ENCODE measurements at places on chromosomes 5 and 9. TPM values are rescaled to one million over a fixed set of nuclear protein-coding genes. Genes with fewer than 3 reads are reported as not detected.

The RHOBTB3 gene
- 1.4 TPM for polyA plus RNA-seq

DNA sequence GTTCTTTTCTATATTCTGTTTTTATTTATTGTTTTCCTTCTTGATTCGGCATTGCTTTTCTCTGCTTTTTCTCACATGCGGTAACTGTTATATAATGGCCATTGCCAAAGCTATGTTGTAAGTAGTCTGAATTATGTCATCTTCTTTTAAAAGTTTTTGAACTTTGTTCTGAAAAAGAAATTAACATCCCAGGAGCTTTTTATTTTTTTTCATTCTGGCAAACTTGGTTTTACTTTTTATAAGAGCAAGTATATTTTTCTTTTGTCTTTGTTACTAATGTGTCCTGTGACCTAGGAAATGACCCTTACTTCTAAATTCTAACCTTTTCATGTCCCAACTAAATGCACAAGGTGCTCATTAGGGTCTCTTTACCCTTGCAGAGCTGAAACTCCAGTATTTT lies 26.7 kb upstream of the IZUMO3 start:
- no peak for DNase-seq

The ANKRD34B gene
- not detected for polyA plus RNA-seq

GRCh38 chr9:87642330-87643106 lies 83.4 kb upstream of the CTSL start:
- no peak for DNase-seq

The RANBP6 gene
- polyA plus RNA-seq = 21.7 TPM

GRCh38 chr5:76497986-76498717 lies 95.1 kb downstream of the IQGAP2 start:
- no peak for DNase-seq

The ZFP2 gene
- 0.43 TPM for polyA plus RNA-seq

GRCh38 chr9:137381501-137382443 lies 41.2 kb downstream of the EXD3 start:
- no peak for DNase-seq

DNA sequence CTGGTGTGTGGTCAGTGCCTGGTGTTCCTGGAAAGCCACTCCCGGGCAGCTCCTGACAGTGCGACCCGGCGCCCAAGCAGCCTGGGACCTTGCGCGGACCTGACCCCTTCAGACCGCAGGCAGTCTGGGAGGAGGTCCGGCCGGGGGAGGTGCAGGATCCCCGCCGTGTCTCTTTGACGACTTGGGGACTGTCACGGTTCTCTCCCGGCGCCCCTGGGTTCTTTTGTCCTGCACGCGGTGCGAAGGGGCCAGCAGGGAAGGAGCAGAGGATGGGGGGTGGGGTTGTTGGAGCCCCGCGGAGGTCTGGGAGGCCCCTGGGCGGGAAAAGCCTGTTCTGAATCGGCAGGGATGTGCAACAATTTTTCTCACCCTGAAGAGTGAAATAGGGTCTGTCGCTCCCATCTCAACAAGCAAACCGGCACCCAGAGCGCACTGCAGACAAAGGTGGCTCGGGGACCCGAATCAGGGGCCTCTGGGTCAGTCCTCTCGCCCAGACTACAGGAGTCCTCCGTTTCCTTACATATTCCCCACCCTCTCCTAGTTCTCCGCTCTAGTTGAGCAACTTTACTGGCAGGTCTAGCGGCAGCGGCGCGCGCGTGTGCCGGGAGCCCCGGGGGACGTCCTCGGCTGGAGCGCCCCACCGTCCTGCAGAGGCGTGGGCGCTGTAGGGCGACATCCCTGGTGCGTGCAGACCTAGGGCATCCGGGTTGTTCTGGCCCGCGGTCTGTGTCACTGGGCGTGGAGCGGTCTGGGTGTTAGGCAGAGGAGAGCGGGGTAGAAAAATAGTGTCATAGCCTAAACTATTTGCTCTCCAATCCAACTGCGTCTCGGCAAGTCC lies 1.2 kb downstream of the VCAN start:
- no peak for DNase-seq

The WNT8A gene
- polyA plus RNA-seq = not detected

DNA sequence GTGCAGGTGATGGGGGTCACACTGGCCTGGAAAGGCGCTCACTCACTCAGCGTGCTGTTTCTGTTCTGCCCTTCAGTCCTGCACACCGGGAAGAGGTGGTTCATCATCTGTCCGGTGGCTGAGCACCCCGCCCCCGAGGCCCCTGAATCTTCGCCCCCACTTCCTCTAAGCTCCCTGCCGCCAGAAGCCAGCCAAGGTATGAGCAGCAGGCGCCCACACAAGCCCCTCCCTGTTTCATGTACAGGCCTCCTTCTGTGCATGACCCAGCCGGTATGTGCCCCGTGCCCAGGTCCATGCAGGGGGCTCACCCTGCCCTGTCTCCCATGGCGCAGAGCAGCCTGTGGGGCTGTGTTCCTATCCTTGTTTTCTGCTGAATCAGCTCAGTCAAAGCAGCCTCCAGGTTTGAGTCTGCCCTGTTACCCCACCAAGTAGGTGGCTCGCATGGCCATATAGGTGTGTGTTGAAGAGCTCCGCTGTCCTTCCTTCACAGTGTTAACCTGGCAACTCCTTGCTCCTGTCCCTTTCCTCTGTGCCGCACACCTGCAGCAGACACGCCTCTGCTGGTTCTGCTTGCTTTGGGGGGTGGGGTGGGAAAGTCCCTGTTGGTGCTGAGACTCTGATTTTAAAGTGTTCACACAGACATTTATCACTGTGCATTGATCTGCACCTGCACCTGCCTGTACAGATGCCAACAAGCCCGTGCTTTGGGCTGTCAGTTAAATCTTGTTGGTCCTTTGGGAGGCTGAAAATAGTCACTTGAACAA lies 84.8 kb downstream of the WNK2 start:
- DNase-seq = no peak

The RNF180 gene
- not detected for polyA plus RNA-seq

DNA sequence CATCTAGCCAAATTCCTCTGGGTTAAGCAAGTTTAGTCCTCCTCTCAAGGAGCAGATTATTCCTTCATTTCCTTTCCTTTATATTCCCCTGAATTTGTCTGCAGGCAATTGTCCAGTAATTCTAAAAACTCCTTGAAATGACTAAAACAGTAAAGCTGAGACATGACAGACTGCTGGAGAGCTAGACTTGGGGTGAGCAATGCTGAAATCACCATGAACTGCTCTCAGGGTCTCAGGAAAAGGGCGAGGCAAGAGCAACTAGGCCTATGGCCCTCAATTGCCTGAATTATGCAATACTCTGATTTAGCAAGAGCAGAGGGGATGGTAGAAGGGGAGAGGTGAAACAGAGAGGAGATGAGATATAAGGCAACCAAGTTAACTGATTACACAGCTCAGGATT lies 172.9 kb upstream of the NREP start:
- DNase-seq = no peak

GRCh38 chr5:21693591-21693990 lies 1159.6 kb downstream of the CDH12 start:
- no peak for DNase-seq

DNA sequence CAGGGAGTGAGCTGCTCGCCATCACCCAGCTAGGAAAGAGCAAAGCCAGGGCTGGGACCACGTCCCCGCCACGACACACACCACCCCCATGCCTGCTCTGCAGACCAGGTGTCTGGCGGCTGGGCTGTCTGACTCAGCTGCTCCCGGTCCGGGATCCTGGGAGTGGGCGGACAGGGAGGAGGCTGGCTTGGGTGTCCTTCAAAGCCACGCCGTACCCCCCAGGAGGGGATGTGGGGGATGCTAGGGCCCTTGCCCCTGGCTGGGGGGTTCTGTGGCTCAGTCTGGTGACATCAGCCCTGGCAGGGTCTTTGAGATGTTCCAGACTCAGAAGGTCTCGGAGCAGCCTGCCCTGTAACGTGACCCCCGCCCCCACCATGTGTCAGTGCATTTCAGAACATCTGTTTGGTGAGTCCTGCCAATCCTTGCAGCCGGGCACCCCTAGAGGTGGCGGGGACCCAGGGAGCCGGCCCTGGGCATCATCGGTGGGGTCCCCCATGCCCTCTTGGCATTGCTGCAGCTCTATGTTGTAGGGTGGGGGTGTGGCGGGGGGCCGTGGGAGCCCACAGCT lies 62.3 kb downstream of the HMCN2 start:
- DNase-seq = no peak

The PCDHA4 gene
- polyA plus RNA-seq = not detected

The OLFML2A gene
- polyA plus RNA-seq = not detected

GRCh38 chr5:5050801-5051200 lies 89.3 kb upstream of the ADAMTS16 start:
- DNase-seq = no peak

DNA sequence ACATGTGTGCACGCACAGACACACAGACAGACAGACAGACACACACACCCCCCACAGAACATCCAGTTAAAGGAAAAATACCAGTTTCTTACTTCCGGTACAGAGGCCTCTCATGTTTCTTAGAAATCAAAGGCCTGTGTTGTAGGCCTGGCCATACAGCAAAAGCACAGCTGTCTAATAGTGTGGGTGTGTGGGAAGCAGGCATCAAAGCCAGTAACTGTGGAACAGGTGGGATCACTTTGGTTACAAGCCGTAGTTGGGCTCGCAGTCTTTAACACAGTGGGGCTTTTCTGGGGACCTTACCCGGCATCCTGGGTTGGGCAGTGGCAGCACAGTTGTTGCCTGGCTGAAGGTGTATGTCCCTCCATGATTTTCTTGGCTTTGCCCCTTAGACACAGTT lies 55.2 kb downstream of the FBXL7 start:
- no peak for DNase-seq

DNA sequence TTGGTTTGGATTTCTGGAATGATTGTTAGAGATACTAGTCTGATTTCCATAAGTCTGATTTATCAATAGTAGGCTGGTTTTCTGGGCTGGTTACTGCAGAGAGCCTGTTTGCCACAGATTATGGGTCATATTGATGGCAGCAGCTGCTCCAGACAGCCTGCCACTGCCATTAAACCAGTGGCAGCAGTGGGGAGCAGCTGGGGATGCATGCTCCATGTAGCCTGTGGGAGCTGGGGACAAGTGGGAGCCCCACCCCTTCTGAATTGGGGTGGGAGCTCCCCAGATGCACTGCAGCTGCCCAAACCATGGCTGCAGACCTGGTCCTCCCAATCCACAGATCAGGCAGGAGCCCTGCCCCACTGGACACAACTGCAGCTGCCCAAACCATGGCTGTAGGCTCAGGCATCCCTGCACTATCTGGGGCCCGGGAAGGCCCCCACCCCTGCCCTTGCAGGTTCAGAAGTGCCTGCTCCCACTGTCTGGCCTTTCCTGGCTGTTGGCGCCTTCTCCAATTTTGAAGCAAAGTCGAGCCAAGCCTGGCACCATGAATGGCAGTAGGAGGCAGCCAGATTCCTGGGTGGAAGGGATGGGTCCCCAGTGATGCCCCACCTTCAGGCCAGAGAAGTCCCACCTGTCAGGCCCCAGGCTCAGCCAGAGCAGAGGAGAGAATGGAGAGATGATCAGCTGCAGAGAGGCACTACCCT lies 402.9 kb upstream of the TYRP1 start:
- DNase-seq = no peak

- peak; percentile 73 for DNase-seq
Measured at GRCh38 chr5:87268126-87268969, 665 bp downstream of the RASA1 start.

DNA sequence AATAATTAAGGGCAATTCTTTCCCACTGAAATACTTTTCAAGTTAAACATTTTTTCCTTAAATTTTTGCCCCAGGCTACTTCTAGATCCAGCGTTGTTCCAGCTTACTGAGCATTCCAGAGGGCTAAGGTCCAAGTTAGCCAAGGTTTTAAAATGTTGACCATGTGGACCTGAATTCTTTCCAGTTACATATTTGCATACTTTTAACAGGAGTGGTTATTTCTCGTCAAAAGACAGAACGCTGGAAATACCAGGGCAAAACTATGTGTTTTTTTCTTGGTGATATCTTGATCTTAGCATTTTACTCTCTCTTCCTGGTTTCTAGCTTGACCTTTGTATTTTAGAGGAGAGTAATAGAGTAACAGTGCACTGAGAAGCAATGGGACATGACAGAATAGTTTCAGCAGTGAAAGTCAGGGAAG lies 32.8 kb downstream of the TMC1 start:
- no peak for DNase-seq

GRCh38 chr9:134892221-134892620 lies 11.6 kb downstream of the FCN2 start:
- no peak for DNase-seq

The NTNG2 gene
- 0.75 TPM for polyA plus RNA-seq

The PCDHGB3 gene
- 0.10 TPM for polyA plus RNA-seq

- DNase-seq = no peak
Measured at GRCh38 chr9:11686733-11687132, 1006.5 kb upstream of the TYRP1 start.

All from naive thymus-derived CD8-positive, alpha-beta T cell (primary cell).